ENCODE measurements at places on chromosomes 6 and 20.

DNA sequence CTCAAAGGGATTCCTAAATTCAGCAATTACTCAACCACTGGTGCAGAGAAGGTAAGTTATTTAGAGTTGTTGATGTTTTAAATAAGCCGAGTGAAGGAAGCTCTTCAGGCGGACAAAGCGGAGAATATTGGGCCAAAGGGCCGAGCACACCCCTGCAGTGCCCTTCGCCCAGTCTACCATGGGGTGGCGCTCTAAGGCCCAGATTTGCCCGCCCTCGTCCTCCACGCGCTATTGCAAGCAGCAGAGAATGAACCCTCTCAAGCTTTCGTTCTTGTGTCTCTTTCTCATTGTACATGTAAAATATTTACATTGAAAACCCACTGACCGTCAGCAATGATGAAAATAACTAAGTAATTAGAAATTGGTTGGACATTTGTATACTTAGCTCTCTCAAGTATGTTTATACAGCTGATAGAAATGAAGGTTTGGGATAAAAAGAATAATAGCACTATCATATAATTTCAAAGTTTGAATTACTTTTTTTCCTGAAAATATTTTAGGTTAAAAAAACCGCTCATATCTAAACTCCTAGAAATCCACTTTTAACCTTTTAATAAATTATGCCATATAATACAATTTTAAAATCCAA is 195.0 kb upstream of the CEP162 start:
- peak; percentile 16 for DNase-seq

GRCh38 chr6:24060982-24061754 is 64.8 kb upstream of the NRSN1 start:
- no peak for DNase-seq

GRCh38 chr20:34754611-34755010 is 50.5 kb downstream of the TP53INP2 start:
- DNase-seq, result no peak

DNA sequence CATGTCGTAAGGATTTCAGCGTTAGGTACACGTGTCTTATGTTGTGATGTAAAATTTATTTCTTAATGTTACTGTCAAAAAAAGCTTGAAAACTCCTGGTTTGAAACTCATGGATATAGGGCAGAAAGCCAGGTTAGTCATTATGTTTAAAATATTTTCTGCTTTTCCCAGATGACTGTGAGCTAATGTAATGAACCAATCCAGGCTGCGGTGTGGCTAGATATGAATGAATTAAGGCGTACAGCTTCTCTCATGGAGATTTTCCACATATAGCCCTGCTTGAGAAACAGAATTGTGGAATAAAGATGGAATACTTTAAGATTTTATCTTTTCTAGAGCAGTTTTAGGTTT is 80.3 kb upstream of the STMND1 start:
- DNase-seq, result peak; percentile 43

DNA sequence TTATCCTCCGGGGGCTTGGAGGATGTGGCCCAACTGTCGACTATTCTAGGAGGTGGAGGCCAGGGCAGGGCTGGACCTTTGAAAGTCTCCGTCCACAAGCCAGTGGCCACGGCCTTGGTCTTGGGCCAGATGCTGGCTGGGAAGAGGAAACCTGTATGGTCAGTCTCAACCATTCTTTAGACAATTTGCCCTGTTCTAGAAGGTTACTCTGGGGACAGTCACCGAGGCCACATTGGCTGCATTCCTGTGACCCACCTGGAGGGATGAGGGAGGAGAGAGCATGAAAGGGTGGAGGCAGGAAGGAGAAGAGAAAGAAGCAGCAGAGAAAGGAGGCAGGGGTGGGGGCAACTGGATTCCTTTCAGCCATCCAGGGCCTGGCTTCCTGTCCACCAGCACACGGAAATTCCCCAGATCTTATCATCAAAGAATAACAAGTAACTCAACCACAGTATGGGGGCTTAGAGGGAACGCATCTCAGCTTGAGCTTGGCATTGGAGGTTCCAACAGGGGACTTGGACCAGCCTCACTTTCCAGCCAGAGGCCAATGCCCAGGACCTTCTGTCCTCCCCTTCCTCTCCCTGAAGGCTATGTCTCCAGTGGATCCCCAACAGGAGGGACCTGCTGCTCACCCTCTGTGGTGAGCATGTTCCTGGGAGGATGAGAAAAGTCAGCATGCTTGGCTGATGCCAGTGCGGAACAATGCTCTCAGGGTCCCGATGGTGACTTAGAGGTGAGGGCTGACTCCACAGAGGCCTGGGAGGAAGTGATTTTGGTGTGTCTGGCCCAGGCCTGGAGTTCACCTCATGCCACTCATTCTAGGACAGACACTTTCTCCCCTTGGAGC is 30.4 kb downstream of the TGM2 start:
- DNase-seq, result no peak

- DNase-seq, result no peak
Observed at GRCh38 chr20:5187122-5187521, 60.3 kb downstream of the CDS2 start.

- DNase-seq, result no peak
Observed at GRCh38 chr6:107670792-107671199, 153.3 kb downstream of the SCML4 start.

GRCh38 chr6:14001329-14002012 is 76.7 kb downstream of the RNF182 start:
- peak; percentile 99 for DNase-seq

DNA sequence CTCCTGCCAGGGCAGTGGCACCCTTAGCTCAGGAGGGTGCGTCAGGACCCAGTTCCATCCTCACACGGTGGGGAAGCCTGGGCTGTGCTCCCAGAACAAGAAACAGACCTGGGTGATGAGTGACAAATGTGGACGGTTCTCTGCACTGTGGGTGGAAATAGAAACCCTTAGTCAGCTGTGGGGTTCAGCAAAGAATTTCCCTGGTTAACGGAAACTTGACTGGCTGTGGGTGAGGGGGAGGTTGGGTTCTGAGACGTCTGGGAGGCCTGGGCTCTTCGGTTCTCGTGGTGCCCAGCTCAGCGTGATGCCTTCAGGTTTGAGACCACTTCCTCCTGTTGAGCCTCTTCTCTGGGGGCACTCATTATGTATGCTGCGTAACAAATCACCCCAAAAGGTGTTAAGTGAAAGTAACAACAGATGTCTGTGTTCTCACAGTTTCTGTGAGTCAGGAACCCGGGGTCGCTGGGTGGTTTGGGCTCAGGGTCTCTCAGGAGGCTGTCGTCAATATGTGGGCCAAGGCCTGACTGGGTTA is 53.1 kb upstream of the FAM83D start:
- DNase-seq, result no peak

DNA sequence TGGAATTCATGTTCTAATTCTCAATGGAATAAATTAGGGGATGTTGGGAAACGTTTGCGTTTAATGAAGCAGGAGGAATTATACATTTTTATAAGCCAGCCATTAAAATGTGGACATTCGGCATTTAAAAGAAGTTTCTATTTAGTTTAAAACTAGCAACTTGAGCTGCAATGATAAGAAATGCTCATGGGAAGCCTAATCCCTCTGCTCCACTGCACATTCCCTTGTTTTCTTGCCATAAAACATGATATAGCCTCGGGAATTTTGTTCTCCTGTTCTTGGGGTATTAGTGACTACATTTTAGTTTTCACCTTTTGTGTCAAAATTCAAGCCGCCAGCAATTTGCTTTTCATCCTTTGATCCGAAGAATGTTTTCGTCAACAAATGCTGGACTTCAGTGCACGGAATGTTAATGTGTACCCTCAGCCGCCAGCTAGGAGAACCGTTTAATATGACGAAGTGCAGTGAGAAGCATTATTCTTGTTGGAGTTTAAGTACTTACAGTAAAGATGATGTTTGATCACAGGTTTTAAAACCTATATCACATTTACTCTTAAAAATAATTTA is 137.9 kb downstream of the HIVEP1 start:
- no peak for DNase-seq

DNA sequence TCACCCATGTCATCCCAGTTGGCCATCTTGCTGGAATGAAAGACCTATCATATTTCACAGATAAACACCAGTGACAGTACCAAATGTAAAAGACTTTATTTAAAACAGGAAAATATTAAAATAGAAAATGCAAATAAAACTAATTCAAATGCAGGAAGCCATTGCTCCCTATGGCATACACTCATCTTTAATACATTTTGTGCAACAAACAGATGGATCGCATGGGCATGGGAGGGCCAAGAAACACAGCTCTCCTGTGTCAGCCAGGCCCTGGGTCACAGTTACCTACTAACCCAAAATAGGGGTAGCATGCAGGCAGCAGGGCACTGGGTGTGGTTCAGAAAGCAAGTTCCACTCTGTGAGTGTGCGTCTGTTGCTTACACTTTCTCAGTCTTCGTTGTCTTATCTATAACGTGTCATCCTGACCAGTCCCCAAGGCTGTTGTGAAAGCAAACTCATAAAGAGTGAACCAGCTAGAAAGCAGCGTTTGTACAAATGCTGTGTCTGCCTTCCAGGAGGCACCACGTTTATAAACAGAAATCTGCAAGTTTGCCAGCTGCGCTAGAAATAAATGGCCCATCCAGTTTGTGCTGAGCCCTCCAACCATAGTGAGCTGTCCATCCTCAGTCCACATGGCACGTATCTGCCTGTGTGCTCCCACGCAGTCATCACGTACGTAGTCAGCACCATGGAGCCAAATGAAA is 180.5 kb downstream of the SYNDIG1 start:
- no peak for DNase-seq

DNA sequence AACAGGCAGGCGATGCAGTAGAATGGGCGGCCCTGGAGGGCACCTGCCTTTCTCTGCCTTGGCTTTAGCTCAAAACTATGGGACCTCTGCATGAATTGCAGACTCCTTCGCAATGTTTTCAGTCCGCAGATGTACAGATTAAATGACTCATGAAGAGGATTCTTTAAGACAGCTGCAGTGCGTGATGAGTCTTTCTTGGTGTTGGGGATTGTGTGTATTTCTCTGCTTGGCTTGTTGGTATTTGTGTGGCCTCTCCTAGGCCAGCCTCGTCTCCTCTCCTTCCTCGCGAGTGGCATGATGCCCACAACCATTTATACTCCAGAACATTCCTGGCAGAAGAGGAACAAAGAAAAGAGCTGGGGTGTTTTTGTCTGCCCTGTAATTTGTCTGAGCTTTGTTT is 110.6 kb downstream of the SYNDIG1 start:
- no peak for DNase-seq

DNA sequence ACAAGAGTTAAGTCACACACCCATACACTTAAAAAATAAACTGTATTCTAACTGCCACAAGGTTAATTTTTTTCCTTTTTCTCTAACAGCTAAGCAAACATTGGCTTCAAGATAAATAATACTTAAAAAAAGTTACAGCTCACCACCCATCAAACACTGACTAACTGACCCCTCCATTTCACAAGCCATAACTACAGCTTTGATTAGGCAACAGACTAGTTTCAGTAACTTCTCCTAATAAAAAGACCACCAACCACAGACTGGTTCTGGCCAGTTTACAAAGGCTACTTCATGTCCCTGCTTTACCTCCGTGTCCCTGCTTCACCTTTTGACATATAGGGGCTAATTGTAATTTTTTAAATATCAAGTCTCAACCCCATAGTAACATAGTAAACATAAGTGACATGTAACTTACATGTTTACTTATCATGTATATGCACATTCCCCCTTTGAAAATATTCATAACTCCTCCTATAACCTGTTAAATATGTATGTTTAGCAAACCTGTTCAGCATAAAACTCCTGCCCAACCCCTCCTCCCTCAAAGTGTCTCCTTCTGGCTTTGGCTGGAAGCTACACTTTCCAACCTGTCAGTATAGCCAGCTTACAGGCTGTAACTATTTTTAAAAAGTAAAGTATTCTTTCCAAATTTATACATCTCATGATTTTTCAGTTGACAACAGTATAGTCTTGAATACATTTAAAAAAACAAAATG is 15.1 kb upstream of the POM121L2 start:
- DNase-seq, result no peak

DNA sequence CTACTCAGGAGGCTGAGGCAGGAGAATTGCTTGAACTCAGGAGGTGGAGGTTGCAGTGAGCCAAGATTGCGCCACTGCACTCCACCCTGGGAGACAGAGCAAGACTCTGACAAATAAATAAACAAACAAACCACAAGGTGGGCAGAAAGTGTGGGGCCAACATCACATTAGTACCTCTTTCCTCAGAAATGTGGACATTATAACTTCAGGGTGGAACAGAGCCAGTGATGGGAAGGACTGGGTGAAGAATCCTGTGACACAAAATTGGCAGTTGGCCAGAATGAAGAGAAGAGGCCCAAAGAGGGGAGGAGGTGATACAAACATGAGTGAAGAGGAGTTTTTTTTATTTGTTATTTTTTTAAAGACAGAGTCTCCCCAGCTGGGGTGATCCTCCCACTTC is 50.6 kb downstream of the NUP153 start:
- no peak for DNase-seq

DNA sequence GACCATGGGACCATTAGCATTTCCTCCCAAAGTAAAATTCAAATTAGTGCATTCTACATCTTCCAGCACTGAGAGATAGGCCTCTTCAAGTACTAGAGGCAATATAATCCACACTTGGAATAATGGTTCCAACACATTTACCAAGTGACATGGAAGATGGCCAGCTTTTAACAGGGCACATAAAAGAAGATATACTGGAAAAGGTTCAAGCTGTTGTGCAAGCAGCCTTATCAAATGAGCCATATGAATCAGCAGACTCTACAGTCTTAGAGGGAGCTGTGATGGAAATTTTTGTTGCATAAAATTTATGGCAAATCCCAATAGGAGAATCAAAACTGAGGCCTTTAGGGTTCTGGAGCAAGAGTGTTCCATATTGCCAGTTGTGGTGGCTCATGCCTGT is 526.6 kb upstream of the IRAK1BP1 start:
- DNase-seq, result no peak

- no peak for DNase-seq
Observed at GRCh38 chr20:32216179-32217142, 8.8 kb downstream of the POFUT1 start.

DNA sequence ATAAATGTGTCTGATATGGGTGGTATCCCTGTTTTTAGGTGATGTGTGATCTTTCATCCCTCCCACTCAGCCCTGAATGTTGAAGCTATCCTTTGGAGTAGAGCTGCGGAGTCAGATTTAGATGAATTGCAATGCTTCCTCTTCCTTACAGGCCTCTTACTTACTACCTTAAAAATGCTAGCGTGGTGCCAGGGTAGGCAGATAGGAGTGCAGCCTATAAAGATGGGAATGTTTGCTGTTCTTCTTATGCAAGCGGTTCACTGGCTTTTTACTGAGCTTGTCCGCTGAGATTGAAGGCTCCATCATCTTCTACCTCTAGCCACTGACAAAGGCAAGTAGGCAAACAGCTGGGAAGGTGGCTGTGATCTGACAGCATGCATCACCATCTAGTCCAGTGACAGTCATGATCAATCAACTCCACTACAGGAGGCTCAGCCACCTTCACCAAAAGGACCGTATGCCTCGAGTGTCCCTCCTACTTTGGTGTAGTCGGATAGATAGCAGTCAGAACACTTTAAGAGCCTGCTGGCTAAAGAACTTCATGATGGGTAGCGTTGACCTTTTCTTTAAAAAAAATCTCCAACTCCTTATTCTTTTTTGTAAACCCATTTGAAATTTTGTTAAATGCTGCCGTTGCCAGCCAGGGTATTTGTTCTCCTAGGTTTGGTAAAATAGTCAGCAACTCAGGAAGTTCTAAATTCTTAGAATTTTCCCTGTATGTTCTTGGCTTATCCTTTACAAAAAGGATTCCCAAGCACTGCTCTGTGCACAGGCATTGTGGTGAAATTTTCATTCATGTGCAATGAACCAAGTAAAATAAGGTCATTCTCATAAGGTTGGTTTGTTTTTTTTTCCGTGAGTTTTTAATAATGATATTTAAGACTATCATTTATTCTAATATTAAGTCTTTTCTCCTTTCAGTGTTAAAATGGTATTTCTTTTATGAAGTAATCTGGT is 169.6 kb downstream of the MTHFD1L start:
- no peak for DNase-seq

All from foreskin keratinocyte (primary cell).